Stimulated activated CD8-positive, alpha-beta memory T cell treated with anti-CD3 and anti-CD28 coated beads, Interleukin-7, amount 100 ng/mL, for 4 hours (primary cell): ENCODE measurements at places on chromosomes 12 and 14.
A peak's percentile ranks its signal among the peaks of the same experiment; 100 is the strongest.

DNA sequence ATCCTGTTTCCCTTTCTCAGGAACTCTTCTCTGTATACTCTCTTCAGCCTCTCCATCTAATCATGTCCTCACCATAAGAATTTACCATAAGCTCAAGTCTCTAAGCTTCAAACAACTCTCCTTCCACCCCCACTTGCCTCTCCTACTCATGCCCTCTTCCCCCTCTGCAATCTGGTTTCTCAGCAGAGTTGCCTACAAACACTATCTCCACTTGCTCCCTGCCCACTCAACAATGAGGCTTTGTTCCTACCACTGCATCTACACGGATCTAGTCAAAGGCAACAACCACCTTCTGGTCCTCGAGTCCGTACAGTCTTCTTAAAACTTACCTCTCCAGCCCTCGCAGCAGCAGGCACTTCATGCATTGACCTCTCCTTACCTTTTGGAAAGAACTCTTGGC, 17.2 kb upstream of the FBLN5 start:
- DNase-seq = no peak

DNA sequence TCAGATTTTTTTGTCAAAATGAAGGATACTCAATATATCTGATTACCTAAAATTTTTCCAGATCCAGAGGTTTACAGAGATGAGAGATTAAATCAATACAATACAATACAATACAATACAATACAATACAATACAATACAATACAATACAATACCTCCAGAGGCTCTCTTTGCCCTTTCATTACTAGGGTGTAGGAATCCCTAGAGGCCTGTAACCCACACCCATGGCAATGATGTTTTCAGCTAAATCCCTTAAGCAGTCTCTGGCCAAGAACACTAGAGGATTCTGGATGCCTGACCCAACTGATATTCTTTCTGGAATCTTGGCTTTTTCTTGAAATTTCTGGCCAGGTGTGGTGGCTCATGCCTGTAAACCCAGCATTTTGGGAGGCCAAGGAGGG, 23.7 kb upstream of the AEBP2 start:
- no peak for DNase-seq

DNA sequence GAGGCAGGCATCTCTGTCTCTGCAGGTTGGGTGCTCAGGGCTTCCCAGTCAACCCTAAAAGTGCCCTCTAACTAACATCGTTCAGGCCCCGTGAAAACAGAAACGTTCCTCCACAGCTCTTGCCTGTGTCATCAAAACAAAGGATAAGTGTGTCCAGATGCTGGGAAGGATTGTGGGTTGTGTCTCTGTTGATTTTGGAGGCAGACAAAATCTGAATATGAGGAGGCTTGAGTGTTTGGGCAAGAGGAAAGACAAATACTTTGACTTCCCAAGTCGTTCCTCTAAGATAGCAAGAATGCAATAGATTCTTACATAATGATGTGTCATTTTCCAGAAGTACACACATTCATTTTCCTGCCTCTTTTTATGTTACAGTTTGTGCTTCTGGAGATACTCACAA, 52.9 kb downstream of the SERPINA3 start:
- no peak for DNase-seq

GRCh38 chr14:56219666-56220413, 101.6 kb downstream of the PELI2 start:
- no peak for DNase-seq

GRCh38 chr14:59107819-59108218, 80.6 kb upstream of the DAAM1 start:
- DNase-seq = no peak

DNA sequence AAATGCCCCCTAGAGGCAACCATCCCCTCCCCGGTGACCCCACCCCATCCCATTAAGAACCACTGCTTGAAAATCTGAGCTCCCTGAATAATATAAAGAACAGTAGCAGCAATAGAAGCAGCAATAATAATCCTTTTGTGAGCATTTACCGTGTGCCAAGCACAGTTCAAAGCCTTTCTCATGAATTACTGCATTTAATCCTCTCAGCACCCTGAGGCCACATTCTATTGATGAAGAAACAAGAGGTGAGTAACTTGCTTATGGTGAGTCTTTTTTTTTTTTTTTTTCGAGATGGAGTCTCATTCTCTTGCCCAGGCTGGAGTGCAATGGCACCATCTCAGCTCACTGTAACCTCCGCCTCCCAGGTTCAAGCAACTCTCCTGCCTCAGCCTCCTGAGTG, 65.0 kb downstream of the KCNK10 start:
- no peak for DNase-seq

DNA sequence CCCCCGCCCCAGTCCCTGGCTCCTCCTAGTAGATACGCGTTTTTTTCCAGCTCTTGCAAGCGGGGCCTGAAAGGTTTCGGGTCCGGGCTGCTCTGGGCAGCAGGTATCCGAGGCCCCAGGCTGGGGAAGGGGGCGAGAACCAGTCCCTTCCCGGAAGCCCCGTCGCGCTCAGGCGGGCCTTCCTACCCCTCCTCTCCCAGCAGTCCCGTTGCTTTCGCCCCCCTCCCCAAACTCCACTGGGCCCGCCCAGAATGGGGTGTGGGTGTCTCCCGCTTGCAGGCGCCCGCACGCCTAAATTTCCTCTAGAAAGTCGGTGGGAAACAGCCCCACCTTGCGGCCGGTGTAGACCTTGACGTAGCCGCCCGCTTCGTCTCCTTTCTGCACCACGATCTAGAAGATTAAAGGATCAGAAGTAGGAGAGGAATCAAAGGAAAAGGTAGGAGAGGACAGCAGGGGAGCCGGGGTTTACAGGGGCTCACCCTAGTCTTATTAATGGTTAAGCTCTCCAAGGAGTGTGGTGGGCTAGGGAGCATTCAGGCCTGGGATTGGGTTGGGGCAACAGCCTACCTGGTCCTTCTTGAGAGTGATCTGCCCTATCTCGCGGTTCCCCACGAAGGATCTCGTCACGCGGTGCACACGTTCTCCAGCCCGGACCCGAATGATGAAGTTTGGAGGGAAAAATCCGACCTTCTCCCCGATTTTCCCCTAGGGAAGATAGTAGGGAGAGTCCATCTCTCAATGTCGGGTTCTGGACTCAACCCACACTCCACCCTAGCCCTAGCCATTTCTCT, 7.3 kb downstream of the STAC3 start:
- peak; percentile 64 for DNase-seq

DNA sequence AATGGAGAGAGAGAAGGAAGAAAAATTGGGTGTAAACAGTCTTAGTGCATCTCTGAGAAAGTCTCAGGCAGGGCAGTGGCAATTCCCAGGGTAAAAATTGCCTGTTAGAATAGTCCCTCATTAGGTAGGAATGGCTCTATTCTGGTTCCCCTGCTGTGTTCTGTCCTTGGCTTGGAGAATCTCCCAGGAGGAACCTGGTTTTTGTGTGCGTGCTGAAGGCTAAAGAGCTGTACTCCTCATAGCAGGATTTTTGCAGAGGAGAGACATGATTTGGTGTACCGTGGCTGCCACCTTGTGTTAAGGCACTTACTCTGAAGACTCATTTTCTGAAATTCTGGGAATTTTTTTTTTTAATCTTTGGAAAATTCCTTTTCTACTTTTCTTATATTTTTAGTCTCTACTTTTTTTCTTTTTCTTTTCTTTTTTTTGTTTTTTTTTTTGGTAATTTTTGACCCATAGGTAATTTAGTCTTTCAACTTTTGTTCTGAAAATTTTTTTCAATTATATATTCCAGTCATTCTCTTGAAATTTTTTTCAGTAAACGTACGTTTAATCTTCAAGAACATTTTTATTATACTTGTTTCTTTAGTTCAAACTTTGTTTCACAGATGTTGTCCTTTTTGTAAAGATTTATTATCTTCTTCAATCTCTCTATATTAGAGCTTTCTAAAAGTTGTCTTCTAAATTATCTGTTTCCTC, 63.8 kb downstream of the FBXO33 start:
- DNase-seq = peak; percentile 3

- no peak for DNase-seq
Observed at GRCh38 chr12:54442961-54443360, 23.9 kb upstream of the ITGA5 start.

- no peak for DNase-seq
Observed at GRCh38 chr12:107448198-107448597, 237.4 kb upstream of the PWP1 start.

- no peak for DNase-seq
Observed at GRCh38 chr12:65205886-65206285, 36.5 kb downstream of the LEMD3 start.

- DNase-seq = no peak
Observed at GRCh38 chr12:123868791-123869190, 103.8 kb downstream of the CCDC92 start.

GRCh38 chr12:80432061-80432460, 12.0 kb upstream of the PTPRQ start:
- DNase-seq = no peak

DNA sequence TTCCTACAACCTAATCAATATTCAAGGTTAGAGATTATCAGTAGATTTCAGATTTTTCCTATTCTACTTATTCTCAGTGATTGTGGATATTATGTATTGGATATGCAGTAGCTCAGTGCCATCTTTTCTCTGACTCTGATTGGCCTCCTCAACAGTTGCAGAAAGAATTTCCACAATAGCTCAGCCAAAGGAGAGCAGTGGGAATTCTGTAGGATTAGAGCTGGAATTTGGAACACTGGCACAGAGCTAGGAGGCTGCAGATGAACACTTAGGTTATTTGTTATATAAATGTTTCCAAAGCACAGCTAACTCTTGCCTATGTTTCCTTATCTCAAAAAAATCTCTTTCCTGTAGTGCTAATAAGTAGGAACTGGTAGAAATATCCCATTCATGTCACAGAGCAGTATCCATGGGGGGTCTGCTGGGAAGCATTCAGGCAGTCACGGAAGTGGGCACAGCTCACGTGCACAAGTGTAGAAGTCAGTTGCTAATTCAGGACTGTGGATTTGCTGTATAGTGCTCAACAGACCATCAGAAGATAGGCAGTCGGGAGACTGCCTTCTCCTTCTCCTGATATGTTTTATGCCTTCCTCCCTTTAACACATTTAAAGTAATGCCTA, 116.2 kb upstream of the TMEM260 start:
- no peak for DNase-seq

DNA sequence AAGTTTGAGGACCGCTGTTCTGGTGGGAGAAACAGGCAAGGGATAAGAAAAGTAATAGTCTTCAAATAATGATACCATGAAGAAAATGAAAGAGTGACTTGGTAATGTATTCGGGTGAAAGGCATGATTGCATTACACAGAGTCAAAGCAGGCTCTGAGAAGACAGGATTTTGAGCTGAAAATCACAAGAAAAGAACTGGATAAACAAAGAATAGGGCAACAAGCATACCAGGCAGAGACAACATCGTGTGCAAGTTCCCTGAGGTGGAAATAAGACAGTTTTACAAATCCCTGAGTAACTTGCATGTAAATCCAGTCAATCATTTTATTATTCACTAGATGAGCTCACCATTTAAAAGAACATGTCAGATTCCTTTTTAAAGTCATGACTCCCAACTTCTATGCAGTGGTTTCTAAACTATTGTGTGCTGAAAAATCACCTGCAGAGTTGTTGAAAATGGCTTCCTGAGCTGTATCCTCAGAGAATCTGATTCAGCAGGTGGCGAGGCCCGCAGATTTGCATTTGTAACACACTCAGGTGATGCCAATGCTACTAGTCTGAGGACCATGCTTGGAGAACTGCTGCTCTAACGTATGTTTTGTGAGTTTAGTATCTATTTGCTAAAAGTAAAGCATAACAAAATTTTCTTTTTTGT, 133.0 kb upstream of the ABCD2 start:
- no peak for DNase-seq

GRCh38 chr14:87044807-87045206, 948.2 kb downstream of the GALC start:
- no peak for DNase-seq

DNA sequence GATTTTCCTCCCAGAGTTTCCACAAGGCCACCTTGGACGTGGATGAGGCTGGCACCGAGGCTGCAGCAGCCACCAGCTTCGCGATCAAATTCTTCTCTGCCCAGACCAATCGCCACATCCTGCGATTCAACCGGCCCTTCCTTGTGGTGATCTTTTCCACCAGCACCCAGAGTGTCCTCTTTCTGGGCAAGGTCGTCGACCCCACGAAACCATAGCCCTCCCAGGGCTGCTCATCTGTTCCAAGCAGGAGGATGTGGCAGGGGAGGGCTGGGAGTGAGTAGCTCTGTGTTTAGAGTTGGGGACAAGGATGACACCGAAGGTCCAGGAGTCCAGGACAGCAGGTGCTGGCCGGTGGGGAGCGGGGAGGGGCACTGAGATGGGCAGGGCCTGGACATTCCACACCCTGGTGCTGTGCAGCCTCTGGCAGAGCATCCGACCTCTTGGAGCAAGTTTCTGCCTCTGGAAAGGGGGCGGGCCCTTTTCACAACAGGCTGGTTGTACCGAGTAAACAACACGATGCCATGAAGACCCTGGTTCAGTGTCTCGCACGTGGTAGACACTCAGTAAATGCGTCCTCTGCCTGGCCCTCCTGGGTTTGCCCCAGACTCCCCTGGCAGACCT, 8.2 kb downstream of the SERPINA4 start:
- DNase-seq = no peak

- DNase-seq = no peak
Observed at GRCh38 chr12:64098709-64099354, 123.3 kb downstream of the KICS2 start.

DNA sequence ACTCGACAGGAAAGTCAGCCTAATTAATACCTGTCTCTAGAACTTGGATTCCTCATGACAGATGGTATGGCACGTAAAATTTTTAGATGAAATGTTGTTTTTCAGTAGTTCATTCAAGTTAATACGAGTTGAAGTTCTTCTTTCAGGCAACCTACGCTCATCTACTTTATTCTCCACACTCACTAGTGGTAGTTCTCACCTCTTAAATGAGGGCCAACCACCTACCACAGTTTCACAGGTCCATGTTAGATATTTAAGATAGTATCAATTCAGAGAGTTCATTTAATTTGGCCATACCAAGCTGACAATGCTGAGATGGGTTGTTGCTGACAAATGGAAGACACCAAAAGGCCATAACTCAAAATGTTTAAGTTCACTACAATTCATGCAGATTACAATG, 50.6 kb downstream of the NIN start:
- DNase-seq = no peak

- DNase-seq = no peak
Observed at GRCh38 chr14:90418053-90418452, 21.2 kb downstream of the CALM1 start.

DNA sequence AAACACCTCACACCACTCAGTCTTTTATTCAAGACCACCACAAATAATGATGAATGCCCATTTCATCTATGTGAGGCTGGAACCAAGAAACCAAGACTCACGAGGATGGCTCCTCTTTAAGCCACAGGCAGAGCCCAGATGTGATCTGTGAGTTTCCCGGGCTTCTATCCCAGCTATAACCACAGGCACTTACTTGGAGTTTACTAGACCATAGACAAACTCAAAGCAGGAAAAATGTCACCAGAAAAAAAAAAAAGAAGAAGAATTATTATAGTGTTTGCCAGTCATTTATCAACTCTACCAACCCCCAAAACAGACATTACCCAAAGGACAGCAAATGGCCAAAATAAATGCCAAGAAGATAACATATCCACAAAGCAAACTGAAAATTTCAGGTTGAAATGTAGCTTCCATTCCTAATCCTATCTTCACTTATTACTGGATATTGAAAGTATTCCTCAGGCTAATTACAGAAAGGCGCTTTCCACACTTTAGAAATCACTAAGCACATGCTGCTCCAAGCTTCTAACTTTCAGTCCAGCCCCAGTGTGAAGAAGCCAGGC, 44.7 kb downstream of the ZFYVE1 start:
- DNase-seq = no peak
